ENCODE measurements at places on chromosomes 3 and 15. TPM values are rescaled to one million over a fixed set of nuclear protein-coding genes. Genes with fewer than 3 reads are reported as not detected.

BSN gene
- total RNA-seq: under 0.01 TPM

TRH gene
- total RNA-seq: not detected

WNT5A gene
- 25.1 TPM for total RNA-seq

RNU5B-1 gene
- not detected for total RNA-seq

SLC22A14 gene
- total RNA-seq: not detected

CLDN18 gene
- not detected for total RNA-seq

All from hair follicular keratinocyte (primary cell).